ENCODE measurements at places on chromosomes 1 and 21.

- no peak for DNase-seq
Measured at GRCh38 chr1:184802354-184803179, 47.9 kb upstream of the EDEM3 start.

GRCh38 chr1:188937965-188938551 is 1539.6 kb downstream of the BRINP3 start:
- no peak for DNase-seq

- no peak for DNase-seq
Measured at GRCh38 chr1:102783487-102783886, 324.8 kb downstream of the COL11A1 start.

GRCh38 chr21:21084179-21084578 is 86.0 kb downstream of the NCAM2 start:
- no peak for DNase-seq

DNA sequence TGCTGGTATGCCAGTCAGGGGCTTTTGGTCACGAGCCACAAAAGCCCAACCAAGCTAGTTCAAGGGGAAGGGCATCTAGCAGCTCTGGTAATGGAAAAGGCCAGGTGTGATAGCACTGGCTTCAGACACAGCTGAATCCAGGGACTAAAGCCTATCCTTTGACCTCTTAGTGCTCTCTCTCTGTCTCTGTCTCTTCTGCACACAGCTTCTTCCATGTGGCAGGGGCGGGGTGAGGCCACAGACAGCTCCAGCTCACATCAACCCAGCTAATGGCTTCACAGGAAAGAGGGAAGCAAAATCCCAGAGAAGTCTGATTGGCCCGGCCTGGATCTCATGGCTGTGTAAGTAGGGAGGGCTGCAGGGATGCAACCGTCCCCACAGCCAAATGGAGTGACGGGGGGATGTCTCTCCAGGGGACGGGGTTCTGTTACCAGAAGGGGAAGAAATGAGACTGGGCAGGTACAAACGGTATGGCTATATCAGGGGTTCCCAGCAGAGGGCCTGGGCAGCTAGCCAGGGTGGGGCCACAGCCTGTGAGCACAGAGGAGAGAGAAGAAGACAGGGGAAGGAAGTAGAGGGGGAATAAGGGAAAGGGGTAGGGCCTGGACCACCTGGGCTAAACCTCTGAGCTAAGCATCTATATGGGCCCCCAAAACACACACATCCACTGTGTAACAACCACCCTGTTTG is 42.4 kb downstream of the FBXO2 start:
- no peak for DNase-seq

GRCh38 chr1:202697038-202697437 is 13.2 kb downstream of the SYT2 start:
- no peak for DNase-seq

- peak; percentile 47 for DNase-seq
Measured at GRCh38 chr1:36204347-36204909, 19.8 kb upstream of the THRAP3 start.

DNA sequence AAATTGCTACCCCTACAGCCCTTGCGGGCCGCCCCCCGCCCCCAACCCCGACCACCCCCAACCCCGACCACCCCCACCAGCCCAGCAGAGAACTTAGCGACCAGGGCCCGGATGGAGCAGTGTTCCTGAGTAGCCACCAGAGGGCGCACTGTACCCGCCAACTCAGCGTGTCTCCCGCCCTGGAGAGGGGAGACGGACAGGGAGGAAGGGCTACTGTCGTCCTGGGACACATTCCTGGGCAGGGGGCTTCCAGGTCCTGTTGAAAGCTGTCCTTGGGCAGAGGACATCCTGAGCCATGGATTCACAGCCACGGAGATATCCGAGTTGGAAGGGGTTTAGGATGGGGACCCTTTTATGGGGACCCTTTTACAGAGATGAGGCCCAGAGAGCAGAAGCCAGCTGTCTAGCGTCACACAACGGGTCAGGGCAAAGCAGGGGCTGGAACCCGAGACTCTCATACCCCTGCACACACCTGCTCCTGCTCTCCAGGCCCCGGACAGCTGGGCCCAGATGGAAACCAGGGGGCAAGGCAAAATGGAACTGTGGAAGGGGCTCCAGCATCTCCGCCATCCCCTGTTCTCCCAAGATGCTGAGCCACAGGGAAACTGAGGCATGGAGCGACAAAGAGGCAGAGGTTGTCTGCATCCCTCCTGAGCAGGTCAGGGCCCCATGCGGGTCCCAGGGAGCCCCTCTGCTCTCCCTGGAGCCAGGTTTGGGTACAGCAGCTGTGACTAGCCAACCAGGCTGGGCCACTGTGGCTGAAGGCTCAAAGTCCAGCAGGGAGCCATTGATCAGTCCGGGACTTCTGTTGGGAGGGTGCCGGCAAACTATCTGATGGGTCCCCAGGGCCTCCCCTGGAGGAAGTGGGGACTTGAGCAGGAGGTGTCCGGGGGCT is 25.0 kb upstream of the LAPTM5 start:
- DNase-seq, result peak; percentile 78

DNA sequence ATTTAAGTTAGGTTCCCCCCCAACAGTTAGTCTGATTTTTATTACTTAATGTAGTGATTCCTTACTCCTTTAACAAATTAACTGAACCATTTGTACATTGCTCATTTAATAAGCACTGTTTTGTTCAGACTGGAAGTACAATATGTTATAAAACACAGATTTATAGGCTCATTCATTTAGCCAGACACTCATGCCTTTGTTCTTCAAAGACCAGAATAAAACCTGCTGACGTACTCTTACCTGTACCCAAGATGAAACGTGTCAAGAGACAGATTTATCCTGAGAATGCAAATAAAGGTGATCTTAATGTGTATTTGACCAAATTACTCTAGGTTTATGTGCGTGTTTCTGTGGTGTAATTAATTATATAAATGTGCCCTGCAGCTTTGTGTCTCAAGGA is 92.8 kb downstream of the INTS7 start:
- DNase-seq, result no peak

DNA sequence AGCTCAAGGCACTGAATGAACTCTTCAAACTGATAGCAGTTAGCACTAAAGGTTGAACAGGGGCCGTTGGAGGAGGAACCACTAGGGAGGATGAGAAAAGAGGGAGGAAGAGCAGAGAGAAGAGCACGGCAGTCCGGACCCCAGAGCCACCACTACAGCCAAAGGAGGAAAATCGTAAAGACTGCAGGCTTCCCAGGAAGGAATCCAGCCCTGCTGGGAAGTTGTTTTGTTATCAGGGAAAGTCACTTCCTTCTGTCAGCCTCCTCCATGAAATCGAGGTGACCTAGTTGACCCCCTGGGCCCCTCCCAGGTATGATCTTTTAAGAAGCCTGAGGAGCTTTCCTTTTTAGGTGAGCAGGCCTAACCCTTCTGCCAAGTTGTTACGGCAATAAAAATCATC is 88.2 kb downstream of the PBX1 start:
- DNase-seq, result no peak

- DNase-seq, result no peak
Measured at GRCh38 chr1:168097921-168098528, 38.7 kb downstream of the GPR161 start.

- DNase-seq, result peak; percentile 32
Measured at GRCh38 chr1:161304927-161305866, 4.6 kb downstream of the MPZ start.

All from left hindlimb (tissue), 1 donor.